ENCODE measurements at places on chromosomes 11 and 22. TPM values are rescaled to one million over a fixed set of nuclear protein-coding genes. Genes with fewer than 3 reads are reported as not detected.

HORMAD2 gene
- polyA plus RNA-seq = not detected

OR10A6 gene
- not detected for polyA plus RNA-seq

C22orf23 gene
- not detected for polyA plus RNA-seq

OR8D1 gene
- polyA plus RNA-seq = not detected

OAF gene
- 2.5 TPM for polyA plus RNA-seq

HPX gene
- polyA plus RNA-seq = not detected

SCGB1C1 gene
- not detected for polyA plus RNA-seq

CADM1 gene
- polyA plus RNA-seq = 1.0 TPM

MS4A1 gene
- polyA plus RNA-seq = 1.2 TPM

RASSF10 gene
- polyA plus RNA-seq = not detected

RAB36 gene
- not detected for polyA plus RNA-seq

CSKMT gene
- not detected for polyA plus RNA-seq

KCNQ1 gene
- polyA plus RNA-seq = 1.1 TPM

DLG2 gene
- 1.9 TPM for polyA plus RNA-seq

HSPB2 gene
- not detected for polyA plus RNA-seq

C11orf52 gene
- polyA plus RNA-seq = not detected

ANO1 gene
- polyA plus RNA-seq = not detected

EIF3F gene
- polyA plus RNA-seq = 262 TPM

OR52H1 gene
- polyA plus RNA-seq = not detected

ESAM gene
- polyA plus RNA-seq = not detected

TRIM6 gene
- polyA plus RNA-seq = not detected

PRG3 gene
- polyA plus RNA-seq = not detected

PIH1D2 gene
- polyA plus RNA-seq = not detected

TPBGL gene
- polyA plus RNA-seq = 0.13 TPM

FAM181B gene
- not detected for polyA plus RNA-seq

SCGB2A2 gene
- polyA plus RNA-seq = not detected

SELENOO gene
- 5.7 TPM for polyA plus RNA-seq

MPEG1 gene
- 7.1 TPM for polyA plus RNA-seq

OR52E6 gene
- polyA plus RNA-seq = not detected

SPI1 gene
- polyA plus RNA-seq = 0.95 TPM

CDC45 gene
- polyA plus RNA-seq = not detected

RAB39A gene
- not detected for polyA plus RNA-seq

CELSR1 gene
- 0.24 TPM for polyA plus RNA-seq

PPP2R5B gene
- 14.0 TPM for polyA plus RNA-seq

ART1 gene
- not detected for polyA plus RNA-seq

RHBDD3 gene
- 4.5 TPM for polyA plus RNA-seq

ZW10 gene
- 9.2 TPM for polyA plus RNA-seq

FGF19 gene
- polyA plus RNA-seq = not detected

DAGLA gene
- polyA plus RNA-seq = not detected

BAIAP2L2 gene
- not detected for polyA plus RNA-seq

TRIM3 gene
- polyA plus RNA-seq = 1.8 TPM

SOX6 gene
- polyA plus RNA-seq = not detected

MMP12 gene
- polyA plus RNA-seq = not detected

FLRT1 gene
- not detected for polyA plus RNA-seq

SEC14L6 gene
- not detected for polyA plus RNA-seq

CBX7 gene
- polyA plus RNA-seq = 9.6 TPM

CDHR5 gene
- polyA plus RNA-seq = not detected
